Osteoblast (primary cell): ENCODE measurements at places on chromosomes 1 and 21. TPM values are rescaled to one million over a fixed set of nuclear protein-coding genes. Genes with fewer than 3 reads are reported as not detected.

Gene CFHR3
- total RNA-seq: 0.36 TPM in 1 of 2 replicates, not detected in the other

Gene ZBTB8A
- total RNA-seq: 9.8 and 10.6 TPM in 2 replicates

Gene TMEM125
- total RNA-seq: not detected in 2 replicates

Gene MTOR
- 26.5 and 34.0 TPM in 2 replicates for total RNA-seq

Gene MYOM3
- total RNA-seq: under 0.01 TPM in 1 of 2 replicates, not detected in the other
